Stimulated activated CD4-positive, alpha-beta T cell treated with anti-CD3 and anti-CD28 coated beads, Interleukin-1b, Interleukin-23, amount 100 ng/mL, for 4 hours (primary cell): ENCODE measurements at places on chromosomes 13 and 19.

GRCh38 chr13:42680748-42681147 is 100.6 kb upstream of the FAM216B start:
- no peak for DNase-seq

DNA sequence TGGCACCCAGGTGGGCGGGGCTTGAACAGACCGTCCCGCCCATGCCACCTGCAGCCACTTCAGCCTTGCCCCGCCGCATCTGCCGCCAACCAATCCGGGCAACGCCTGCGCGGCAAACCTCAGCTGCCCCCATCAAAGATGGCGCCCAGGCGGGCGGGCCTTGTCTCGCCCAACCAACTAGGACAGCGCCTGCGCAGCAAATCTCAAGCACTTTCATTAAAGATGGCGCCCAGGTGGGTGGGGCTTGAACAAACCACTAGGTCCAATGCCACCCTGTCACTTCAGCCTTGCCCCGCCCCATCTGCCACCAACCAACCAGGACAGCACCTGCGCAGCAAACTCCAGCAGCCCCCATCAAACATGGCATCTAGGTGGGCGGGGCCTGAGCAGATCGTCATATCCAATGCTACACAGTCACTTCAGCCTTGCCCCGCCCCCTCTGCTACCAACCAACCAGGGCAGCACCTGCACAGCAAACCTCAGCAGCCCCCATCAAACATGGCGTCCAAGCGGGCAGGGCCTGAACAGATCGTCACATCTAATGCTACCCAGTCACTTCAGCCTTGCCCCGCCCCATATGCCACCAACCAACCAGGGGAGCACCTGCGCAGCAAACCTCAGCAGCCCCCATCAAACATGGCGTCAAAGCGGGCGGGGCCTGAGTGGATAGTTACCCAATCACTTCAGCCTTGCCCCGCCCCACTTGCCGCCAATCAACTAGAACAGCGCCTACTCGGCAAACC is 1.4 kb downstream of the PEG3 start:
- DNase-seq: no peak

DNA sequence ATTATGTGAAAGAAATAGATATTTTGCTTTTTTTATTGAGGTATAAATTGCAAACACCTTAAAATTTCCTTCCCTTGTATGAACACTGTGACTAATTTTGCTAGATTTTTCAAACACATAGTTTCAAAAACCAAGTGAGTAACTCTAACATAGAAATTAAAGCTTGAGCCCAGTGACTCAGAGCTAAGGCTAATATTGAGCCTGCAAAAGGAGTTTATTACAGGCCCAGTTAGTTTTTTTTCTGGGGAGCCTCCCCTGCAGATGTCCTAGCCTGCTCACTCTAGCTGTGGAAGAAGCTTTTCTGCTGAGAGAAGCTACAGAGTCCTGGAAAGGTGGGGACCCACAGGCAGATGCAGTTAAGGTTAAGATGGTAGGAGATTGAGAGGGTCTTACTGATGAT is 3.4 kb downstream of the ZNF430 start:
- DNase-seq: no peak

- DNase-seq: no peak
Measured at GRCh38 chr13:71964491-71965100, 97.6 kb upstream of the DACH1 start.

GRCh38 chr19:4695224-4695731 is 25.1 kb upstream of the MYDGF start:
- no peak for DNase-seq

DNA sequence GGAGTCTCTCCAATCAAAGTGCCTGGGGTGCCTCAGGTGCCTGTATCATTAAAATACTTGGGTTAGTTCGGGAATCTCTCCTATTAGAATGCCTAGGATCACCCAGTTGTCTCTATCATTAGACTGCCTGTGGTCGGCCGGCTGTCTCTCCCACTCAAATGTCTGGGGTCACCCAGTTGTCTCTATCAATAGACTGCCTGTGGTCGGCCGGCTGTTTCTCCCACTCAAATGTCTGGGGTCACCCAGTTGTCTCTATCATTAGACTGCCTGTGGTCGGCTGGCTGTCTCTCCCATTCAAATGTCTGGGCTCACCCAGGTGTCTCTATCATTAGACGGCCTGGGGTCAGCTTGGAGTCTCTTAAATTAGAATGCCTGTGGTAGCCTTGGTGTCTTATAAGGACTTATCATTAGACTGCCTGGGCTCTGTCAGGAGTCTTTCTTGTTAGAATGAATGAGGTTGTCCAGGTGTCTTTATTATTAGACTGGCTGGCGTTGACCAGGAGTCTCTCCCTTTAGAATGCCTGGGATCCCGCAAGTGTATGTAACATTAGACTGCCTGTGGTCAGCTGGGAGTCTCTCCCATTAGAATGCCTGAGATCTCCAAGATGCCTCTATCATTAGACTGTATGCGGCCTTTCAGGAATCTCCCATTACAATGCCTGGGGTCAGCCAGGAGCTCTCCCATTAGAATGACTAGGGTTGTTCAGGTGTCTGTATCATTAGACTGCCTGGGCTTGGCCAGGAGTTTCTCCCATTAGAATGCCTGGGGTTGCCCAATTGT is 1555.5 kb downstream of the UQCRFS1 start:
- no peak for DNase-seq

DNA sequence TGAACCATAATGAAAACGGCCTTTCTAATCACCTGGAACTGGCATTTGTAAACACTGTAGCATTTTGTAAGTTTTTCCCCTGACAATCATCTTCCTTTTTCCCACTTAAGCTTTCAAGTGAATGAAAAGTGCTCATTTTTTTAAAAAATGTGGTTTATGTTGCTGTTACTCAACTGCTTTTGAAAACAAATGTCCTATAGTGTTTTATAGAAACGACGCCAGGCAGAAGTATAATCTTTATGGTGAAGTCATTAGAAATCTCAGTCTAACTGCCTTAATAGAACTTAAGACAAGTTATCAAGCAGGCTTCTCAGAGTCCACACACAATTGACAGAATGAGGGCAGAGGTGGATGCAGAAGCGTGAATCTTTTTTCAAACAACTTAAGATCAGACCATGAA is 442.3 kb downstream of the KLF12 start:
- DNase-seq: no peak

- DNase-seq: no peak
Measured at GRCh38 chr19:55266840-55267239, 8.0 kb upstream of the PPP6R1 start.

GRCh38 chr13:43489233-43489632 is 297.5 kb downstream of the ENOX1 start:
- DNase-seq: no peak

DNA sequence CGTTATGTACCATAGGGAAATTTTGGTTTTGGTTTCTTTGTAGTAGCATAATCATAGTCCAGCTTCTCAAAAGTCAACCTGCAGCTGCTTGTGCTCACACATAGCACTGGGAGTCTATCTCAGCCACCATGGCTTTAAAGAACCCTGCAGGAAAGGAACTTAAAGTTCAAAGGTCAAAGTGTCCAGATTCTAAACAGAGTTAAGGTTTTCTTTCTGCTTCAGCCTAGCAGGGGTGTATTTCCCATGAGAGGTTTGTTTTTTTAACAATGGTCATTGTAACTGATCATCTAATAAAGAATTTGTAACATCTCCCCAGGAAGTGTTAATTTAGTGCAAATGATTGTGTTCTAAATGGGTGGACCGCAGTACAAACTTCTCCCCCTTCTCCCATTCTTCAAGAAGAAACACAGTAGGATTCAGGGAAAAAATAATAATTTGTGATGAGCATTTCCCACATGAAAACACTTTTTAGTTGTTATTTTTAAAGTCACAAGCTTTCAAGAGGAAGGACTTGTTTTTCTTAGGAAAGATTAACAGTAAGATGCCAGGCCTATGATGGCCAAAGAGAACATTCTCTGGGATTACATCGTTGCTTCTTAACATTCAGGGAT is 168.0 kb downstream of the EFNB2 start:
- DNase-seq: no peak

GRCh38 chr19:32238076-32238475 is 107.3 kb upstream of the ZNF507 start:
- no peak for DNase-seq

DNA sequence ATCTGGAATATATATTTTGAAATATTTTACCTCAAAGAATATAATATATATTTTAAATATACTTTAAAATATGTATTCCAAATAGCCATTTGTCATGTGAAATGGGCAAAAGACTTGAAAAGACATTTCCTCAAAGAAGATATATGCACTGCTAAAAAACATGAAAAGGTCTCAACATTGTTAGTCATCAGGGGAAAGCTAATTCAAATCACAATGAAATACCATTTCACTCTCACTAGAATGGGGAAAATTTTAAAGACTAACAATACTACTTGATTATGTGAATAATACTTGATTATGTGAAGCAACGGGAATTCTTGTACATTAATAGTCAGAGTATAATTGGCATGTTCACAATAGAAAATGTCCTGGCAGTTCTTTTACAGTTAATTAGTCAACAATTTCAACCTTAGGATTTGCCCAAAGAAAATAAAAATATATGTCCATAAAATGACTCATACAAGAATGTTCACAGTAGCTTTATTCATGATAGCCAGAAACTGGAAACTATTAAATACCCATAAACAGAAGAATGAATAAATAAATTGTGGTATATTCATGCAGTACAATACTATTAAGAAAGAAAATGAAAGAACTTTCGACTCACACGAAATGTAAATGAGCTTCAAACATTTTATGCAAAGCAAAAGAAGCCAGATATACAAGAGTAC is 6.8 kb upstream of the KBTBD6 start:
- no peak for DNase-seq

DNA sequence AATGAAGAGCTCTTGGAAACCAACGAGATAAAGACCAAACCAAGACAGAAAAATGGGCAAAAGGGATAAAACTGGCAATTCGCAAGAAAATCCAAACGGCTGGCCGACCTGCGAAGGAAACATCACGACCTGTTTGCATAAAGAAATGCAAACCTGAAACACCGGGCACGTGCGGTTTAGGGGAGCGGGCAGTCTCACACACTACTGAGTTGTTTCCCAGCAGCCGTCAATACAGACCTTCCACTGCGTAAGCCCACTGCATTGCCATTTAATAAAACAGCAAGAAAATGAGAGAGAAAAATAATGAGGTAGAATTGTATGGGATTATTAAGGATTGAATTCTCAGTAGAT is 642 bp upstream of the PEG3 start:
- DNase-seq: no peak

- DNase-seq: no peak
Measured at GRCh38 chr19:49389406-49389805, 1.4 kb downstream of the KASH5 start.

DNA sequence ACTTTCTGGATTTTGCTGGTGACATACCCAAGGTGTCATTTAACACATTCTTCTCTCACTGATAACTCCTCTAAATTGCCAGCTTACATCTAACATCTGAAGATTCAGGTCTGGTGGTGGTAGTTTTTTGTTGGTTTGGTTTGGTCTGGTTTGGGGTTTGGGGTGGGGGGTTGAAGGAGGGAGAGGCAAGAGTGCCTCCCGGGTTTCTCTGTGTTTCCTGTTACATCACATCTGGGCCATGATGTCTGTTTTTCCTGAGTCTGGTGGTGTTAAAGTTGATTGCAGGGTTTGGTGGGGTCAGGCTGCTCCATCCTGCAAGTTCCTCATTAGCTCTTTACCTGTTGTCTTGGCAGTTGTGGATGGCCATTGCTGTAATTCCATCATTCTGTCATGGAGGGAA is 155.8 kb upstream of the UBL3 start:
- DNase-seq: no peak

DNA sequence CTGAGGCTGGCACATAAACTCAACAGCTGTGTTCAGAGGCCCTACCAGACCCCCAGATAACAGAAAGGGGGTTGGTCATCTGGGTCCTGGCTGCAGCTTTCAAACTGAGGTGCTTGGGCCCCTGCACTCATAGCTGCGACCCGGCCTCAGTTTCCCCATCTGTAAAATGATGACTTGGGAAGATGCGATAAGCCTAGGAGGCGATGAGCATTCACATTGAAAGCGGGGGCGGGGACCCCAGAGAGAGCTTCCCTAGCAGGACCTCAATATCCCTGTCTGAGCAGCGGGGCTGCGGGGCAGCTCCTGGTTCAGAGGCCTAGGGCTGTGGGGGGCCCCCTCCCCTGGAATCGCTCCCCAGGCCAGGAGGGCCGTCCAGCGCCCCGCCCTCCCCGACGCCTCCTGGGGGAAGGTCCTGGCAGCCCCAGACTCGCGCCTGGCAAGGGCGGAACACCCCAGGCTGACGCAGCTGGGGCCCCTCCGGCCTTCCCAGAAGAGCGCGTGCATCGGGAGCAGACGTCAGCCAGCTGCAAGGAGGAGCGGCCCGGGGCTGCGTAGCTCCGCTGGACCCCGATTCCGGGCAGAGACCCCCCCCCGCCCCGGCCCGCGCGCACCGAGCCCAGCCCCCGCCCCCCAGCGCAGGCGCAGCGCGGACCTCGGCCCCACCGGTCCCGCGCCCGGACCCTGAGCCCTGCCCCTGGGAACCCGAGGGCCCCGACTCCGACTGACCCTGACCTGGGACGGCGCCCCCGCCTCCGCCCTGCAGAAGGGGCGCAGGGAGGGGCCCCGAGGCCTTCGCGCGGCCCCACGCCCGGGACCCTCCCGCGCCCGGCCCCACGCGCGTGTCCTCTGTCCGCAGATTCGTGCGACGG is 3.5 kb downstream of the FSTL3 start:
- no peak for DNase-seq

GRCh38 chr13:90709319-90709718 is 638.2 kb upstream of the MIR17HG start:
- no peak for DNase-seq

DNA sequence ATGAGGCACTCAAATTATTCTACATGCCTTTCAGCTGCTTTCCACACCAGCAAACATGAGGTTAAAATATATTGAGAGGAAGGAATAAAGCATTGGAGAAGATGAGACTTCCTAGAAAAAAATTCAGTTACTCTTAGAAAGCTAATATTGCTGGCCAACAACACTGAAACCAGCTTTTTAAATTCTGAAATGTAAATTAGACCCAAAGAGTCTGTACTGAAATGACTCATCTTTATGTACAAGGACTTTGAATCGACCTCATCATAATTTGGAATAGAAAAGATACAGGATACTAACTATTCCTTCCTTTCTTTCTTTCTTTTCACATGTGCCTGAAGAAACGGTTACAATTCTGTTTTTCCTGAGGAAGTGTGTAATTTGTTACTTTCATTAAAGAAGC is 6.5 kb upstream of the HSPH1 start:
- no peak for DNase-seq

- DNase-seq: no peak
Measured at GRCh38 chr19:11560404-11561051, 1.5 kb upstream of the ELOF1 start.

GRCh38 chr19:40266119-40266518 is 19.0 kb downstream of the AKT2 start:
- DNase-seq: no peak

GRCh38 chr19:42284591-42285341 is 15.7 kb downstream of the CIC start:
- DNase-seq: no peak

- no peak for DNase-seq
Measured at GRCh38 chr13:31530922-31531321, 208.4 kb upstream of the RXFP2 start.
